Stimulated activated CD8-positive, alpha-beta memory T cell treated with anti-CD3 and anti-CD28 coated beads, Interleukin-7, amount 100 ng/mL, for 1 hour (primary cell): ENCODE measurements at places on chromosomes 7 and 10.

GRCh38 chr10:15684768-15685167 lies 35.0 kb downstream of the ITGA8 start:
- DNase-seq = no peak

- no peak for DNase-seq
Measured at GRCh38 chr10:69246036-69246435, 25.9 kb downstream of the HKDC1 start.

GRCh38 chr7:28497009-28497408 lies 84.7 kb downstream of the CREB5 start:
- DNase-seq = no peak

DNA sequence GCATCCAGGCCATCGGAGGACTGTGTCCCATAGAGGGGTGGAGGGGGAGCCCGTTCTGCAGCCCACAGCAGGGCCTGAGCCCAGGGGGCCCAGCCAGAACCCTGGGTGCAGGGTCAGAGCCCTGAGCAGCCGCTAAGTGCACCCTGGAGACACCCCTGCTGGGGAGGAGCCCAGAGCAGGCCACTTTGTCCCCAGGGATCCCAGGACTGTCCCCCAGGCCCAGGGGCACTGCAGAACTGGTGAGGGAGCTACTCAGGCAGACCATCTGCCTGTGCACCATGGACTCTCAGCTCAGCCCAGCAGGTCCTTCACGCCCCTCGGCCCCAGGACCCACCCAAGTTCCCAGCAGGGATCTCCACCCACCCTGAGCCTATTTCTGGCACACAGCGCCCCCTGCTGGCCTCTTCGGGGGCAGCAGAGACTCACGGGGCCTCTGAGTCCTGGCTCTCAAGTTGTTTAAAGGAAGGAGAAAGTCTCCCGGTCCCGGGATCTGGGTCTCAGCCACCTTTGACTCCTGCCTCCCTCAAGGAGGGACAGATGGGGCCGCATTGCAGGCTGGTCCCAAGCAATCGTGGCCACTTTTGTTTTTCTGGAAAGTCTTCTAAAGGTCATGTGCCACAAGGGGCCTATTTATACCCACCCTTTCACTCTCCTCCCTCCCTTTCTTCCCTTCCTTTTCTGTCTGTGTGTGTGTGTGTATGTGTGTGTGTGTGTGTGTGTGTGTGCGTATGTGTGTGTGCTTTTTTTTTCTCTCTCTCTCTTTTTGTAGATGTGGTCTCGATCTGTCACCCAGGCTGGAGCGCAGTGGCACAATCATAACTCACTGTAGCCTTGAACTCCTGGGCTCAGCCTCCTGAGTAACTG lies 90.3 kb downstream of the MYL10 start:
- no peak for DNase-seq

GRCh38 chr10:103550229-103550628 lies 56.7 kb downstream of the NEURL1 start:
- DNase-seq = no peak

DNA sequence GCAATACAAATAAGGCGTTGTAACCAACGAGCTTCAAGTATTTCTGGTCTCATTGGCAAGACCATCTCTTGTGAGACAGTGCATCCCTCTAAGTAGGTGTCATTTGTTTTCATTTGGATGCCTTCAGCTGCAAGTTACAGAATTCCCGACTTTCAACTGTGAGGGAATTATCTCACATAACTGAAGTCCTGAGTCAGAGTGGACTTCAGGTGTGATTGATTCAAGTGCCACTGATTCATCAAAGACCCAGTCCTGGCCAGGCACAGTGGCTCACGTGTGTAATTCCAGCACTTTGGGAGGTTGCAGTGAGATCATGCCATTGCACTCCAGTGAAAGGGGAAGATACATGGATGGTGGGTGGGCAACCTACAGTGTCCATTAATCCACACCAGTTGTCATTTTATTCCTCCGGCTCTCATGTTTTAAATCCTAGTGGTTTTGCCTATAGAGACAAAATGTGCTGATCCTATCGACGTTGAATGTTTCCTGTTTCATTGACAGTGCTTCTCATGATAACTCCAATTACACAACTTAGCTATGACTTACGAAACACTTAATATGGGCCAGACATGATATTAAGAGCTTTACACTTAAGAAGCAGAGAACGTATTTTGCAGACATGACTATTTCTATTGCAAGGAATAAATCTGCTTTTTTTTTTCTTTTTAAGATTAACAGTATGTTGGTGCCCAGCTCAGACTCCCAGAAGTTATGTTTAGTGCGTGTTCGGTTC lies 268.0 kb downstream of the FRMD4A start:
- DNase-seq = no peak

DNA sequence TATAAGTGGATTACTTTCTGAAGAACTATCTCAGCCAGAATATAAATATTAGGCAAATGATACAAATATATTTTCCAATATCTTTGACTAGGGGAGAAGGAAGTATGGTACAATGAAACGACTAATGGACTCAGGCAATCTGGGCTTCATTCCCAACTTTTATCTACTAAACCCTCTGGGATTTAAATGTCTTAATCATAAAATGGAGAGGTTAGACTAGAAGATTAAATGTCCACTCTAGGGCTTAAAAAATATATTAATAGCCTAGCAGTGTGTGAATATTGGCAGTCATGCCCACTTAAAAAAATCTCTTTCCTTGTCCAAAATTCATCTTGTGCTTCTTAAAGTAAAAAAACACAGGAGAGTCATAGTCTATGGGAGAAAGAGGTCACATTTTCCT lies 98.3 kb downstream of the CTTNBP2 start:
- DNase-seq = no peak

DNA sequence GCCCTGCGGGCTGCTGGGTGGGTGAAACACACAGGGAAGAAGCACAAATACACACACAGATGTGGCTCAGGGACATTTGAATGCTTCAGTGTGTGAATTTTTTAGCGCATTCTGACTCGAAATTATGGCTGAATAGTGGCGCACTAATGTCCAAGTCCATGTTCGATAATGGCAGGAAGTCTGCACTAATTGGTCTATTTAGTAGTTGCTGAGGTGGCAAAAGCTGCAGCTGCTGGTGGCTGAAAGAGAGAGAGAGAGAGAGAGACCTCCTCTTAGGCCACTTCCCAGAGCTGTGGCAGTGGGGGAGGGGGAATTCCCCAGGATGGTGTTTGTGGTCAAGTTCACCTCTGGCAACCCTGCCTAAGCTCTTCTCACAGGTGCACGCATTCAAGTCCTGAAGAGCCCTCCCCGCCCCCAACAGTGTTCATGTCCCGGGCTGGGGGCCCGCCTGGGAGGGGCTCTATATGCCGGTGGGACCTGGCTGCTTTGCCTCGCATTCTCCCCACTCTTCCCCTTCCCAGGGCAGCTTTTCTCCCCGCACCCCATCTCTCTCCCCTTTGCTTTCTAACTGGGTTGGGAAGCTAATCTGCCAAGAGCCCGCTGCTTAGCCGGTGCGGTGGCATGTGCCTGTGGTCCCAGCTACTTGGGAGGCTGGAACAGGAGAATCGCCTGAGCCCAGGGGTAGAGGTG lies 6.0 kb upstream of the MNX1 start:
- no peak for DNase-seq

- DNase-seq = no peak
Measured at GRCh38 chr10:5709865-5710264, 25.2 kb downstream of the TASOR2 start.

GRCh38 chr7:7970531-7971307 lies 2.1 kb downstream of the GLCCI1 start:
- no peak for DNase-seq

DNA sequence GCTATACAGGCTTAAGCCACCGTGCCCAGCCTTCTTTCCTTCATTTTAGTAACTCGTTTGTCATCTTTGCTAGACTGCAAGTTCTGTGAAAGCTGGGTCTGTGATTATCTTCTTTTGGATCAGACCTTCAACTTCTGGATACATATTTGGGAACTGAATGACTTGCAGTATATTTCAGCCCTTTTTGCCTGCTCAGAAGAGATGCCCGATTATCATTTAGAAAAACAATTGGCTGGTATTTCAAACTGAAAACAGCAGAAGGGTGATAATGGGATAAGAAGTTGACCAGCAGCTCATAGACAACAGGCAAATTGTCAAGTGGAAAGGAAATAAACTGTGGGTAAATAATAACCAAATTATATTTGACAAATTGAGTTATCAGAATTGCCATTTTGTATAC lies 14.6 kb downstream of the RSBN1L start:
- no peak for DNase-seq

DNA sequence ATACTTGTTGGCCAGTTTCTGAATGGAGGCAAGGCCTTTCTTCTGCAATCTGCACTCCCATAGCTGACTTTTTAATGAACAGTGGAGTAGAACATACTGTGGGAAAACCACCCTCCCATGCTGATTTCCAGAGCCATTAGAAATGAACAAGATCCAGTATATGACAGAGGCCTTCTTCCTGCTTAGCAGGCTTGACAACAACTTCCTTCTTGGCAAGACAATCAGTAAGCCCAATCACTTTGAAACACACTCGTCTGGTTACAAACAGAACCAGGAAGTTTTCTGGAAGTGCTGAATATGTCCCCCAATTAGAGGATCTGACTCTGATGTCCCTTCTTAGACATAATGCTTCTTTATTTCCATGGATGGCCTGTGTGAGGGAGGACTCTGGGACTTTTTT lies 103.4 kb downstream of the SAMD9 start:
- no peak for DNase-seq

DNA sequence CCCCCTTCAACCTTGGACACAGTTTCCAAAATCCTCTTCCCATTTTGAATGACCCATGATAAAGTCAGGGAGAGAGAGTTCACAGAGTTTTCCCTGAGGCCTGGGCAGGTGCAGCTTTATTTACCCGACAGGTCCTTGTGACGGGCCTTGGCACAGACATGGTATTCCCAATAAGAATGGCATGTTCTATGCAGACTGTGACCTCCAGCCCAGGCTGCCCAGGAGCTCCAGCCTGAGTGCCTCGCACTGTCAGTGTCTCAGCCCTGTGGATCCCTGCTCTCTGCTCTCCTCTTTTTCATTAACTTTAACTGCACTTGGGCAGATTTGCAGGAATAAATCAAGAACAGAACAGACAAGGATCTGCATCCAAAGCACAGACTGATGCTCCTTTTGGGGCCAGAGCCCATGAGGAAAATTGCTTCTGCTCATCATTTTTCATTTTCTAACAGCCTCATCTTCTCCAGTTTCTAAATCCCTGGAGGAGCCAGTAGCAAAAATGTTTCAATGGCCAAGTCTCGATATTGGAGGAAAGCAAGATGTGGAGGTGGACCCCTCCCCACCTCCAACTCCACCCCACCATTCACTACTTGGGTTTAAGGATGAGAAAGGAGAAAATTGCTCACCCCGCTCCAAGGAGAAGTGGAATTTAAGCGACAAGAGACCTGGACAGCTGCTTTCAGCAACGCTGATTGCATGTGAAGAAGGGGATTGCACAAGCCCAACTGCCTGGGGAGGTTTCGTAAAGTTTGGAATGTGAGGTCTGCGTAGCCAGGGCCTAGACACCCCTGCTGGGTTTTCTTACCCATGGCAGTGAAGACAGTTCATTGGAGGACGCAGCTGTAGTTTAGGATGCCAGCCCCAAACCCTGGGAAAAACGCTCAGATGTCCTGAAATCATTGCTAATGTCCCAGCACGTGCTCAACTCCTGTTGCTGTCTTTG lies 225.9 kb downstream of the WDR11 start:
- DNase-seq = no peak

- no peak for DNase-seq
Measured at GRCh38 chr7:70598976-70599375, 533.0 kb upstream of the GALNT17 start.
